Endothelial cell of umbilical vein (primary cell): ENCODE measurements at places on chromosomes 6 and 20.

DNA sequence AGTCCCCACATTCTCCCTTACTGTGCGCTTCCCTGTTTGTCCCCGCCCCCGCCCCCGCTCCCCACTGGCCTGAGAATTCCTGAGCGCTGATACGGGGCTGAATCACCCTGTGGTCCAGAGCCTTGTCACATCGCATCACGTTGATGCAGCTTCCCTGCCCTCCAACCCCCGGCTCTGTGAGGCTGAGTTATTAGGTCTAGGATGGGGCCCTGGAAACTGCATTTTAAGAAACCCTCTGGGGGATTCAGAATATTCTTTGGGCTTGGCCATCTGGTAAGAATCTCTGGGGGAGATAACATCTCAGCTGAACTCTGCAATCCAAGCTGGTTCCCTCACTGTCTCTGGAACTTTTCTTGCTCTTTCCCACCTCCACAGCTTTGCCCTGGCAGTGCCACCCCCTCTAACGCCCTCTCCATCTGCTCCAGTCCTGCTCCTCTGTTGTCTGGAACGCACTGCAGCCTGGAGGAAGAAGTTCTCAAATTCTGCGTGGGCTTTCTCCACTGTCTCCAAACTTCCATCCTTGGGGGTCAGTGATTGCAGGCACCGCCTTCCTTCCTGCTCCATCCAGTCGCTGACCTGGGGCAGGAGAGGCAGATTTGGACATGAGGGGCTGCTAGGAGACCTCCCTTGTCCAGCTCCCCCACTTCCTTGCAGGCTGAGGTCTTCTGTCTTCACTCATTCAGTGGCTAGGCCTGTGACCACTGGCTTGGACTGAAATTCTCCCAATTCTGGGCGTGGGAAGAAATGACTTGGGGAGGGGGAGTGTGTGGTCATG lies 42.6 kb downstream of the KIAA1755 start:
- H3K36me3 ChIP-seq = no peaks in the 10 kb centered on the region
- no peaks in the 10 kb centered on the region for H3K27me3 ChIP-seq
- DNase-seq = peak; percentile 57
- peaks cover 13% of the 10 kb centered on the region for H3K4me1 ChIP-seq
- peak overlapping the region; percentile 15 for H3K27ac ChIP-seq

GRCh38 chr6:89139509-89140346 lies 6.1 kb upstream of the PM20D2 start:
- DNase-seq = no peak
- no peak overlapping the region for H3K27ac ChIP-seq
- no peak overlapping the region for H3K4me3 ChIP-seq

DNA sequence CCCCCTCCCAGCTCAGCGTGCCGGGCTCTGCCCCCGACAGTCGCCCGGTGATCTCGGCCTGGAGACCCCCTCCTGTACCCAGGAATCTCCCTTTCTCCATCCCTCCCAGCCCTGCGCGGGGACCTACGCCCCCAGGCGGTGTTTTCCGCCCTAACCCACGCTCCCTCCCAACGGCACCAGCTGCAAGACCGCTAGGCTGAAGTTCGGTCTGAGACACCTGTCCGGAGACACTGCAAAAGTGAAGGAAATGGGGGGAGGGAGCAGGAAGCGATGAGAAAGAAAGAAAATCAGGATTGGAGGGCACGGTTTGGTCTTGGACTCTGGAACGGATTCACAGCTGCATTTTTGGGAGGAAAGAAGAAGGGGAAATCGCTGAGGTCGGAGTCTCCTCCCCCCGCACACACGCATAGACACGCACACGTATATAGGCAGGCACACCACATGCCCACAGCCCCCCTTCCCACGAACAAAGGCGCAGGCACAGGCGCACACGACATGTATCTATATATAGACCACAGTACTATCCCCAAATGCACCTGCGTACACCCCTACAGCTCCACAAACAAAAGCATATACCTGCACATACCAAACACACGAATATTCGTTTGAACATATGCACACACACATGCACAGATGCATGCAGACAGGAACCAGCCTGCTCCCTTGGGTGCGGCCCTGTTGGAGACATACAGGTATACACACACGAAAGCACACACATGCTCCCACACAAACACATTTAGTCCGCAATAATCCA lies 1.0 kb downstream of the SLC32A1 start:
- DNase-seq = no peak
- H3K27ac ChIP-seq = no peak overlapping the region

DNA sequence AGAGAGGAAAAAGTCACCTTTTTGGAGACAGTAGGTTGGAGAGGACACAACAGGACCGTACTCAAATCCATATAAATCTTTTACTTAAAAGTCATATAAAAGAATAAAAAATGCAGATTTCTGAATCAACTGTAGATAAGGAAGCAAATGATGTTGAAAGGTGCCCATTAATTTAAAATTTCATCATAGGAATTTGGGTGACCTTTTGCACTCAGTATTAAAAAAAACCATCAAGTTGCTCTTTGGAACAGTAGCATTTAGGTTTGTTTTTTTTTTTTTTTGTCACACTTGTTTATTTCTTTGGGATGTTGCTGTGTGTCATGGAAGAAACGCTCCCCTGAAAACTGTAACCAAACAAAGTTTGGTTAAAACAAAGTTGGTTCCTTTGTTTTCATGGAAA lies 20.9 kb upstream of the LRRN4 start:
- no peaks in the 10 kb centered on the region for H3K36me3 ChIP-seq
- DNase-seq = no peak
- H3K27ac ChIP-seq = no peak overlapping the region
- no peaks in the 10 kb centered on the region for H3K27me3 ChIP-seq
- no peaks in the 10 kb centered on the region for H3K4me1 ChIP-seq

DNA sequence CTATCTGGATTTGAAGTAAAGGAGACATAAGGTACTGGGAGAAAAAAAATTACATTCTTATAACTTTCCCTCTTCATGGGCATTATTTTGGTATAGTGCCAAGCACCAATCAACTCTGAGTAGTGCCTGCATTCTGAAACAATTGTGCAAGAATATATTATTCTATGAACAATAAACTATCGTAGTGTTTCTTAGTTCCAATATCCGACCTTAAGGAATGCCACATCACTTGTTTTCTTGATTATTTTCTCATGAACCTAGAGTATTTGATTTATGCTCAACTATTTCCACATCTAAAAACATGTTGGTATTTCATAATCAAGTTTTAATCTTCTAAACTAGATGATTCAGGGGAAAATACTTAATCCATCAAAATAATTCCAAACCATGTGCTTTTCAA lies 294.4 kb upstream of the TBX18 start:
- H3K27ac ChIP-seq = no peak overlapping the region
- no peaks in the 10 kb centered on the region for H3K4me1 ChIP-seq
- peaks cover 14% of the 10 kb centered on the region for H3K27me3 ChIP-seq
- no peaks in the 10 kb centered on the region for H3K36me3 ChIP-seq
- no peak for DNase-seq

DNA sequence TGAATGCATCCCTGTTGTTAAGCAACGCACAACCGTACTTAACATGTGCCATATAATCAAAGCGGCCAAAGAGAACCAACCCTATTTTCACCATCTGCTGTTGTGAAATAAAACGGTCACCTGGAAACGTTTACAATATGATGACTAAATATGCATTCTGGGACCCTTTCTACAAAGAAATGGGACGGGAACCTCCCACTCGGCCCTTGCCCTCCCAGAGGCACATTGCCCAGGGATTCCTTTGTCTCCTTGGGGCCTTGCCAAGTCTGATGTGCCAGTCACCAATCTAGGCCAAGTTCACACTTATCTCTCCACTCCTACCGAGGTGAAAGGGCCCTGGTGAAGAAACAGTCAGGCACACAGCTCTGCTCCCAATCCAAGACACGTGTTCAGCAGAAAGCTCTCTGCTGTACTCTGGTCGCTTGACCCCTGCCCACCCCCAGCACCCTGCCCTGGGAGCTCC lies 427.4 kb upstream of the JARID2 start:
- H3K4me1 ChIP-seq = no peaks in the 10 kb centered on the region
- no peaks in the 10 kb centered on the region for H3K27me3 ChIP-seq
- no peaks in the 10 kb centered on the region for H3K36me3 ChIP-seq
- no peak for DNase-seq
- no peak overlapping the region for H3K4me3 ChIP-seq

GRCh38 chr6:109262261-109262660 lies 120.0 kb downstream of the CD164 start:
- H3K4me3 ChIP-seq = no peak overlapping the region
- peaks cover 3% of the 10 kb centered on the region for H3K27me3 ChIP-seq
- no peaks in the 10 kb centered on the region for H3K4me1 ChIP-seq
- DNase-seq = no peak
- H3K27ac ChIP-seq = no peak overlapping the region

GRCh38 chr20:32132911-32133549 lies 23.5 kb downstream of the TM9SF4 start:
- DNase-seq = no peak
- H3K27me3 ChIP-seq = no peaks in the 10 kb centered on the region
- H3K4me3 ChIP-seq = no peak overlapping the region
- no peak overlapping the region for H3K27ac ChIP-seq

- no peak overlapping the region for H3K4me3 ChIP-seq
- H3K27ac ChIP-seq = no peak overlapping the region
- H3K36me3 ChIP-seq = no peaks in the 10 kb centered on the region
- no peak for DNase-seq
- H3K27me3 ChIP-seq = peaks cover 67% of the 10 kb centered on the region
- H3K4me1 ChIP-seq = peaks cover 7% of the 10 kb centered on the region
Measured at GRCh38 chr6:37535759-37536490, 36.2 kb upstream of the CCDC167 start.

- H3K4me1 ChIP-seq = no peaks in the 10 kb centered on the region
- no peak for DNase-seq
- H3K27me3 ChIP-seq = no peaks in the 10 kb centered on the region
- no peak overlapping the region for H3K4me3 ChIP-seq
- H3K36me3 ChIP-seq = no peaks in the 10 kb centered on the region
Measured at GRCh38 chr6:114376611-114377175, 33.9 kb upstream of the HS3ST5 start.
